ENCODE measurements at places on chromosomes 5 and 9.

- DNase-seq, result no peak
Observed at GRCh38 chr5:154860765-154861164, 2.3 kb downstream of the CNOT8 start.

GRCh38 chr5:111735583-111736270 lies 21.3 kb downstream of the NREP start:
- DNase-seq, result no peak

GRCh38 chr5:8884029-8884428 lies 661.8 kb downstream of the SEMA5A start:
- no peak for DNase-seq

GRCh38 chr5:158177146-158177545 lies 318.2 kb upstream of the CLINT1 start:
- DNase-seq, result no peak

DNA sequence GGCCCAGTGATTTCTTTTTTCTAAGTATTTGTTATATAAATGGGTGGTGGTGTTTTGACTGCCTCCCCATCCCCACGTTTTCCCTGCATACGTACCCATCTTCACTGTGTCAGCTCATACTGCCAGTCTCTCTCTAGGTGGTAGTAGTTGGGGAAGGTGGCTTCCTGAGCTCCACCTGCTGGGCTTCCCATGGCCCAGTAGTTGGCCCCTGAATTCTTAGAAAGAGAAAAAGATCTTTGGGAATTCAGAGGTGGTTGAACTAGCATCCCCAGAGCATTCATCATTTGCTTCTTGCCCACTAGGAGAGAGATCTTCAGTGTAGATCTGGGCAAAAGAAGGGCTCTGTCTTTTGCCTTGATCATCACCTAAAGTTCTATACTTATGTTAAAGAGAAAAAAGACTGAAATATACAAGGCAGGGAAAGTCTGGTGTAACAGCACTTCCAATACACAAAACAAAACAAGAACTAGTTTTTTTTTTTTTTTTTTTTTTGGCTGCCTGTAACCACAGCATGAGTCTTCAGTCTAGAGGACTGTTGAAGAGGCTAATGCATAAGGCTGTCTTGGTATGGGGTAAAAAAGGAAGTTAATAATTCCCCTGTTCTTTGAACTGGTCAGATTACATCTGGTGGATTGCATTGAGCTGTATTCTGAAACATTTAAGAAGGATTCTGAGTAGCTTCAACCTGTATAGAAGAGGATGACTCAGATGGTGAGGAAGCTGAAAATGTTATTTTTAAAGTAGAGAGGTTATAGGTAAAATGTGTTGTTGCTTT lies 128.7 kb downstream of the ATG10 start:
- DNase-seq, result no peak

DNA sequence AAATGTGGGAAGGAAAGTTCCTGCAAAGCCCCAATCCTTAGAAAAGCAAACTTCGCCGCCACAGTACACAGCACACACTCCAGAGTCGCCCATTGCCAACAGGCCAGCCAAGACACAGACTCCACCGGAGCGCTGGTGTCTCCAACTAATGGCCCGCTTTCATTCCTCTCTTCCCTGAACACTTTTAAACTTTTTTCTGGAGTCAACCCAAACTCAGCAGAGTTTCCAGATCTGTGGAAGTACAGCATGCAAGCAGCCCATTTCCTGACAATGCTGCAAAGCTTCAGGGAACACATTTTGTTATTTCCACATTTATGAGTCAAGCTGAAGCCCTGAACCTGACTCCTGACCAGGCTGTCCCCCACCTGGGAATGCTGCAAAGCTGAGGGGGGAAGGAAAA lies 351.9 kb downstream of the NFIB start:
- no peak for DNase-seq

- DNase-seq, result no peak
Observed at GRCh38 chr9:1668441-1668840, 346.7 kb upstream of the SMARCA2 start.

DNA sequence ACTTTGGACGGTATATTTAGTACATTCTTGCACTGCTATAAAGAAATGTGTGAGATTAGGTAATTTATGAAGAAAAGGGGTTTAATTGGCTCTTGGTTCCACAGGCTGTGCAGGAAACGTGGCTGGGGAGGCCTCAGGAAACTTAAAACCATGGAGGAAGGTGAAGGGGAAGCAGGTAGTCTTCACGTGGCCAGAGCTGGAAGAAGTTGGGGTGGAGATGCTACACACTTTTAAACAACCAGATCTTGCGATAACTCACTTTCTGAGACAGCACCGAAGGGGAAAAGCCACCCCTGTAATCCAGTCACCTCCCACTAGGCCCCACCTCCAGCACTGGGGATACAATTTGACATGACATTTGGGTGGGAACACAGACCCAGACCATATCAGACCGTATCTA lies 13.5 kb downstream of the CNOT6 start:
- no peak for DNase-seq

- DNase-seq, result no peak
Observed at GRCh38 chr9:94853887-94854286, 127.4 kb downstream of the AOPEP start.

DNA sequence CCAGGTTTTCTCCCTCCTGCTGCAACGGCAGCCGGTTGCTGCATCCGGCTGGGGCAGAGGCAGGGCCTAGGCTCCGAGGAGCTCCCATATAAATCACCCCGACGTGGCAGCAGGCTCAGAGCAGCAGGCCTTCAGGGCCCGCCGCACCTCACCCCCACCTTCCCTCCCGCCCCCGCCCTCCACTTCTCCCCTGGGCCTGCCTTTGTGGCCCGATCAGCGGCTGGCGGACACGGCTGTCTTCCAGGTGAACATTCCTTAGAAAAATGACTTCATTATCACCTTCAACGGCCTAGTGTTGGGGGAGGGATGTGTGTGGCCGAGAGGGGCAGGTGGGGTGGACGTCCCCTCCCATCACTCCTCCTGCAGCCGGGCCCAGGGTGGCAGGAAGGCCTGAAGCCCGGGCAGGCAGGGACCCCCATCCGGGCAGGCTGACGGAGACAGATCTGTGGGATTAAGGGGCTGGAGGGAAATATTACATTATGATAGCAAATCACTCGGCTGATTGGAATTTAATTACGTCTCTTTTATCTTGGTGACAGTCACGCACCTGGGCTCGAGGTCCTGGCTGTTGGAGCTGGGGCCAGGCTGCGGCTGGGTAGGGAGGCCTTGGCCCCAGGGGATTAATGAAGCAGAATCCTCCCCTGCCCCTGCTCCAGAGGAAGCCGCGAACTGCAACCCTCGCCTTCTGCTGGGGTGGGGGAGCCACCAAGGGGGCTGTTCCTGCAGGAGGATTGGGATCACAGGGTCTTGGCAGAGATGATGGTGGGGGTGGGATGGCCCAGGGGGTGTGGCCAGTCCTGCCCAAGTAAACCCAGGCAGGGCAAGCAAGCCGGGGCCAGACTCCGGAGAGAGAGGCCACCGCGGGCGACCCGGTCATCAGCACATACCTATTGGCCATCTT lies 38.4 kb upstream of the RXRA start:
- DNase-seq, result no peak

- DNase-seq, result no peak
Observed at GRCh38 chr5:5221724-5222123, 81.6 kb downstream of the ADAMTS16 start.
